ENCODE measurements at places on chromosomes 11 and 22. TPM values are rescaled to one million over a fixed set of nuclear protein-coding genes. Genes with fewer than 3 reads are reported as not detected.

DNA sequence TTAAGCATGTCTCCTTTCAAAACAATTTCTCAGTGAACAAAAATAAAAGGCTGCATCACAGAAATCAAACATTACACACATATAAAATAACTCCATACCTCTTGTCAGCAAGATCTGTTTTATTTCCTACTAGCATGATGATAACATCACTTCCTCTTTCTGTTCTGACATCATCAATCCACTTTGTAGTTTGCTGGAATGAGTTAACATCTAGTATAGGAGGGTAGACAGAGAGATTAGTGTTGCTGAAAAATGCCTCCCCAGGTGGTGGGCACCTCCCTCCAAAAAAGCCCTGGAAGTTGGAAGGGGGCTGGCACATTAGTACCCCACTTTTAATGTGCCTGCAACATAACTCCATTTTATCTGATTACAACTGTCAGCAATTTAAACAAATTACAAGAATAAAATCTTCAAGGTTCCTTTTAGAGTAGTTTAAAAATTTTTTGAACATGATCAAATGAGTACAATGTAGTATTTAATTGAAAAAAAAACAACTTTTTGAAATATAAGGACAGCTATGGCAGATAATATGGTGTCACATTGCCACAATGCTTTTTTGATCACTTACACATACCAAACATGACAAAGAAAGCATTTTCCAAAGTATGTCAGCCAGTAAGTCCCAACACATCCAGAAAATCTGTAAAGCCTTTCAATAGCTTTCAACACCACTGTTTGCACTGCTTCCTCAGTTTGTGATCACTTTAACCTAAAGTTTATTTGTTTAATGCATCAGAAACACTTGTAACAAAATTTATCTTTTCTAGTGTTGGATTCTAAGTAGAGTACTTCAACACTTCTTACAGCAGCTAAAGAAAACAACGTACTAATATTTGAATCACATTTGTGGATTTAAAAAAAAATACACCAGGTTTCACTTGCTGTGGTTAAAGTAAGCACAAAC lies 44.5 kb downstream of the RAB6A start:
- DNase-seq = no peak

- DNase-seq = no peak
These were observed 131.2 kb downstream of the BUD13 start for GRCh38 chr11:116641561-116642045.

DNA sequence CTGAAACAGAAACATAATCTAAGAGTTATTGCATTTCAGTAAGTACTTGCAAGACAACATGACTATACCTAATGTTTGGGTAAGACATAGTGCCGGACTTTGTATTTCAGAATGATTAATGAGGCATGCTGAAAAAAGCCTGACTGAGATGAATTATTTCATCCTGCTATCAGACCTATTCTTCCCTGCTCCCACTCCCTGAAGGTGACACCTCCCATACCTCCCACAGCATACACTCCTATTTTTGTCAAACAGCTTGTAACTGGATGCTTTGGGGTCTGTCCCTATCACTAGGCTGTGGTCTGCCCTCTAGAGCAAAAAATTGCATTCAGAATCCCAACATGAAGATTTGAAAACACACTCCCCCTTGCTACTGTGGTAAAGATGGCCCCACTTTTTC lies 10.9 kb upstream of the SCN3B start:
- DNase-seq = no peak

DNA sequence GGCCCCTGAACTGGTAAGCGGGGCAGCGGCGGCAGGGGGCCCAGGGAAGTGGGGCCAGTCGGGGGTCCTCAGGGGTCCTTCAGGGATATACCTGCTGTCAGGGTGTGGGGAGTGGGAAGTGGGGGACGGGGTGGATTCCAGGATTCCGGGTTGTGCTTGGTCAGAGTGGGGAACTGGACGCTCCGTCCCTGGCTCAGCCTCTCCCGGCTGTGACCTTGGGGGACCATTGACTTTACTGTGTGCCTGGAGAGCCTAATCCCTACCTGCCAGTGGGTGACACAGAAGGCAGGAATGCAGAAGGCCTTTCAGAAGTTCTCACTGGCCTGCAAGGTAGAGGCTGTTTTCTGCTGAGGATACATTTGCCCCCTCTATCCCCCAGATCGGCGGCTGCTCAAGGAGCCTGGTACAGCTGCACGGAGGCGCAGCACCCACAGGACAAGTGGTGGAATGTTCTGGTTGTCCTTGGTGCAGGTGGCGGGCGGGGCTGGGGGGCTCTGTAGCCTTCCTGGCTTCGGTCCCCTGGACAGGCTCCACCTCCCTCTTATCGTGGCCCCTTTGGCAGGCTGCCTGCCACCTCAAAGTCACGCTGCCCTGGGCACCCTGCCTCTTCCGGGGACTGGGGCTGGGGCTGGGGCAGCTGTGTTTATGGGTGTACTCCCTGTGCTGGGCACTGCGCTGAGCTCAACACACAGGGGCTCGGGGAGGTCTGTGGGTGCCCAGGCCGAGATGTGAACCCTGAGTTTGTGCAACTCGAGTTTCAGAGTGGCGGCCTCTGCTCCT lies 18.4 kb downstream of the KCNQ1 start:
- no peak for DNase-seq

DNA sequence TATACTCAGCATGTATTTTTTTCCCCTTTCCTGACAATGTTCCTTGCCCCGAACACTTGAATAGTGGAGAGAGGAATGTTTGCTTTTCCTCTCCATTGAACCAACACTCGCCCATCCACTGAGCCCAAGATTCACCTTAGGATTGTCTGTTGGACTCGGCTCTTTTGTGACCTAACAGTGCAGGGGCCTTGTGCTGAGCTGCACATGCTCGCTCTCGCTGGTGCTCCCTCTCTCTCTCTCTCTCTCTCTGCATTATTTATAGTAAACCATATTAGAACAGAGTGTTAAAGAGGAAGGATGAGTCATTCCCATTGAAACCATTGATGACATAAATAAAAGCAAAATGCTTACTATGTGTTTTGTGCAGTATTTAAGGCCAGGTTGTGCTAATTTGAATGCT lies 20.7 kb downstream of the ZBTB16 start:
- peak; percentile 59 for DNase-seq

DNA sequence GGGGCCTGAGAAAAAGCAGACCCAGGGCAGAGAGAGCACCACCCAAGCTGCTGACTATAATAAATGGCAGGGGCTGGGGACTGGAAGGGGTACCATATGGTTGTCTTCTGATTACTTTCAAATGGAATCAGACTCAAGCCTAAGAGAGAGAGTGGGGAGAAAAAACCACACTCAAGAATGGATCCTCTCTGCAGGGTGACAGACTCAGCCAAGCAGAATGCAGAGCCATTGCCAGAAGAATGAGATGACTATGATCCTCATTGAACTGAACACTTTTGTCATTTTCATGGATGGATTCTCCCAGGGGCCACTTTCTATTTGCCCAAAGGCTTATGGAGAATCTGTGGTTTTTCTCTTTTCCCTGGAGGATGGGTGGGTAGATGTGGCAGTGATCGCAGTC lies 8.7 kb downstream of the UBASH3B start:
- DNase-seq = no peak

GRCh38 chr11:121067962-121068647 lies 32.9 kb upstream of the TECTA start:
- DNase-seq = no peak

DNA sequence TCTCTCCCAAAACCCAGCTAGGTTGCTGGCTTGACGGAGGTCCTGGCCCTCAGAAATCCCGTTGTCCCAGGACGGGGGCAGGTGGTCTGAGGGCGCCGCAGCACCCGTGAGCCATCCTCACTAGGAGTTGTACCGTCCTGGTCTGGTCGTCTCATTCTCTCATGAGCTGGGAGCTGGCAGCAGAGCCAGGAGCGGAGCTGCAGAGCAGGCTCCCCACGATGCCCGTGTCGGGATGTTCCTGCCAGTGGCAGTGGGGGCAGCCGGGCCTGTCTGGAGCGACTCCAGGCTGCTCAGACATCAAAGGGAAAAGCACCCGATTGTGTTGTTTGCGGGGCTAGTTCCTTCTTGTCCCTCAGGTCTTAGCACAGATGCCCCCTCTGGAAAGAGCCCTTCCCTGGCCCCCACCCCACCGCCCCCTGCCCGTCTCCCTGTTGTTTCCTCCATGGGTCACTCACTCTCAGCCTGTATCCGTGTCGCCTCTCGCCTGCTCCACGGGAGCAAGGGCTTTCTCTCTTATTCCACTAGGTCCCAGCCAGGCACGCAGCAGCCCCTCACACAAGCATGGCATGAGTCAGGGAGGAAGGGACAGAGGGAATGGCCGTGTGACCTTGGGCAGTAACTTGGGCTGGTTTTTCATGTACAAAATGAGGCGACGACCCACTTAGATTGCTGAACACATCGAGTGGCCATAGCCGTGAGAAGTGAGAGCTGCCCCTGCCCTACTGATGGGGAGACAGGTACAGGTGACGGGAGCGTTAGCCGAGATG lies 23.2 kb upstream of the MGAT3 start:
- DNase-seq = no peak

DNA sequence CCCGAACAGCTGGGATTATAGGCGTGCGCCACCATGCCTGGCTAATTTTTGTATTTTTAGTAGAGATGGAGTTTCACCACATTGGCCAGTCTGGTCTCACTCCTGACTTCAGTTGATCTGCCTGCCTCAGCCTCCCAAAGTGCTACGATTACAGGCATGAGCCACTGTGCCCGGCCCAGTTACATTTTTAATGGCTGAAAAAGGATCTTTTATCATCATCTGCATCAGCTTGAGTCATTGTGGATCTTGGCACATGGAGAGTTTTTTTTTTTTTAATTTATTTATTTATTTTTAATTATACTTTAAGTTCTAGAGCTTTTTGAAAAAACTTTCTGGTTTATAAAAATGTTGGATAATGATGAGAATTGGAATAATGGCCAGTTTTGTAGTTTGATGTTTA lies 8.6 kb downstream of the IGHMBP2 start:
- DNase-seq = no peak

- no peak for DNase-seq
These were observed 77.7 kb downstream of the GDPD4 start for GRCh38 chr11:77223797-77224196.

- no peak for DNase-seq
These were observed 90.5 kb downstream of the BMAL1 start for GRCh38 chr11:13368041-13368446.

DNA sequence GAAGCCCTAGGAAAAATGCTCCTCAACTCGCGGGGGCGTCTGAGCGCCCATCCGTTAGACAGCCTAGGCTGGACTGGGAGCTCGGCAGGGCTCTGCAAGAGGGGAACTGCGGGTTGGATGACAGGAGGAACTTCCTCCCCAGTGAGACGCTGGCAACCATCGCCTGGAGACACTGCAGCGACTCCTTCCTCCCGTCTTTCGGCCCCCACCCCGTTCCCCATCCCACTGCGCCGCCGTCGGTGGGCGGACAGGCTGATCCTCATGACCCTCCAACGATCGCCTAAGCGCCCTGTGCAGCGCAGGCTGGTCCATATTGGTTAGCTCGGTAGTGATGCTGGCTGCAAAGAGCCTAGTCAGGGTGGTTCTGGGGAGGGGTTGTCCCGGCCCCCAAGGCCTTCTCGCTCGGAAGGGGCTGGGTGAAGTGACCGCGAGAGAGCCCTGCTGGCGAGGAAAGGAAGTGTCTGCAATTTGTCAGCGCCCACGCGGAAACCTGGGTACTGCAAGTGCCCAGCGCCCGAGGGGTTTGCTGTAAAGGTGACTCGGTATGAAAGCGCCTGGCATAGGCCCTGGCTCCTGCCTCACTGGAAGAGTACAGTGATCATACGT lies 638 bp downstream of the NRGN start:
- DNase-seq = no peak

- DNase-seq = no peak
These were observed 21.6 kb upstream of the TEF start for GRCh38 chr22:41360126-41360525.

DNA sequence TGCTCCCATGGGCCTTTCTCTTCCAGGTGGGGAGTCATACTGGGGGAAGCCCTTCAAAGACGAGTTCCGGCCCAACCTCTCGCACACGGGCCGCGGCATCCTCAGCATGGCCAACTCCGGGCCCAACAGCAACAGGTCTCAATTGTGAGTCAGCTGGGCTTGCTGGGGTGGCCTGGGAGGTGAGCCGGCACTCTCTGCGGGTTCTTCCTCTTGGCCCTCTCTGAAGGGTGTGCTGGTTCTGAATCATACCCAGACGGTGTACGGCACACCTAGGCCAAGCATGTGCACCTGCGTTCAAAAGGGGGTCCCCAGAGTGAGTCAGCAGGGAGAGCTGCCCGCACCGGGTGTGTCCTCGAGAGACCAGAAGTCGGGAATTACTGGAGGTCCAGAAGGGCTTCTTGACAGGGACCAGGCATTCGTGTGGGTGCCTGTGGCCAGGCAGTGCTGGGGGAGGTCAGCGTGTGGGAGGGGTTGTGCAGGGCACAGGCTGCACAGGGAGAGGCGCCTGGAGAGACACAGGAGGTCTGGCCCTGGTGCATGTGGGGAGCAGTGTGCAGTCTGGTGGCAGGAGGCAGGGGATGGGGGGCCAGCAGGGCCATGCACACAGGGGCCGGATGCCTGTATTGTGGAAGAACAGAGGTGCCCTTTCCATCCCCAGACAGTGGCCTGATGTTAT lies 23.0 kb downstream of the PPIL2 start:
- DNase-seq = no peak

GRCh38 chr11:116379185-116379828 lies 393.5 kb downstream of the BUD13 start:
- DNase-seq = peak; percentile 50

DNA sequence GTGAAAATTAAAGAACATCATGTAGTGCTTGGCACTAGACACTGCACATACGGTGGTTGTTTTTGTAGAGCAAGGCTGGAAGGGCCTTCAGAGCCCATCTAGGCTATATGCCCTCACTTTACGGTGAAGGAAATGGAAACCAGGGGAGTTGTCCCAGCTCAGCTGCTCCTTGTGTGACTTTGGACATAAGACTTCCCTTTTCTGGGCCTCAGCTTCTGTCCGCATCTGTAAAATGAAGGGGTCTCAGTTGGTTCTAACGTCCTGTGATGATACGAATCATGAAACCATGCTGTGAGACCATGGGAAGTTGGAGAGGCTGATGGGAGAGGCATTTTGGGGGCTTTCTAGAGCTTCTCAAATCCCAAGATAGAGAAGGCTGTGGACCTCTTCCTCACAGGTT lies 4.7 kb downstream of the KCNE3 start:
- DNase-seq = no peak

CADM1 gene
- total RNA-seq = under 0.01 TPM

BCO2 gene
- 1.3 TPM for total RNA-seq

ADAMTS8 gene
- total RNA-seq = not detected

DCHS1 gene
- 22.4 TPM for total RNA-seq

Data from hematopoietic multipotent progenitor cell (in vitro differentiated cells).